DMS79 (cell line): ENCODE measurements at places on chromosomes 13 and 19.

GRCh38 chr19:40144947-40145748, 46.1 kb upstream of the MAP3K10 start:
- no peak for DNase-seq

- no peak for DNase-seq
These were observed 309.9 kb upstream of the SLITRK1 start for GRCh38 chr13:84192125-84192524.

DNA sequence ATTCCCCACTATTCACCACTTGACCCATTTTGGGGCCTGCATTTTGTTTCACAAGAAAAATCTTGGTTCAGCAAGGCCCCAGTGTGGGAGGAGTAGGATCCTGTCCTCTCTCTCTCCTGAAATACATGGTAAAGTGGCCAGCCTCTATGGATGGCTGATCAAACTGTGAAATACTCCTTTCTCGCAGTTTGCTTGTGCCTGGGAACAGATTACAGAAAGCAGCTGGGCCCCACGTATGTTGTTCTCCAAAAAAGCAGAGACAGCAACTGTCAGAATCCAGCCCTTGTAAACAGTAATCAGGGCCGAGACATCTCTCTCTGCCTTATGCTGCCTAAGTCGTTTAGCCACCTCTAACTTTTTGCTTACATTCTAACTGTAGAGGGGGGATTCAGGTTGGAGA, 61.0 kb upstream of the RAP2A start:
- DNase-seq, result no peak

DNA sequence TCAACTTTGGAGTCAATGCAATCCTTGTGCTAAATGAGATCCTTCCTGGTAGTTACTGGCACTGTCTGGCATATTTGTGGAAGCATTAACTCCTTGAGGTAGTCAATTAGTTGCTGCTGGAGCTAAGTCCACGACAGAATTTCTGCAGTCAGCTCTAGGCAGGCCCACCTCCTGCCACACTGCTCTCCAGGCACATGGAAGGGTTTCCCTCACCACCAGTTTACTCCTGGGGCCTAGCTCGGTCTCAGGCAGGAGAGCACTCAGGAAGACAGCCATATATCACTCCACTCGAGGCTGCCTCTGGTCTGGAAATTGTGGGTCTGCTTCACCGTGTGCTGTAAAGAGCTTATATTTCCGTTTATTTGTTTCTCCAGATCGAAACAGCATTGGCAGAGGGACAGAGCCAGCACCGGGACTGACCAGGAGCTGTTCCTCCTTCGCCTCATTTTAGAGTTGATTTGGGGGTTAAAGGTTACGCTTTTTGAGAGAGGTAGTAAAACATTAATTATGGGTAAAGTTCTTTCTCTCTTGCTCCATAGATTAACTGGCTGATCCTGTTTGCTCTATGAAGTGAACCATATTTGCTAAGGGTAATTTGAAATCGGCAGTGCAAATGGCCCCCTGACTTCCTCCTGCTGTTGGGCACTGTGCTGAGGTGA, 20.6 kb upstream of the GTF3A start:
- no peak for DNase-seq

GRCh38 chr13:30587739-30588138, 30.0 kb upstream of the USPL1 start:
- DNase-seq, result no peak

GRCh38 chr19:32176591-32176990, 168.8 kb upstream of the ZNF507 start:
- no peak for DNase-seq

DNA sequence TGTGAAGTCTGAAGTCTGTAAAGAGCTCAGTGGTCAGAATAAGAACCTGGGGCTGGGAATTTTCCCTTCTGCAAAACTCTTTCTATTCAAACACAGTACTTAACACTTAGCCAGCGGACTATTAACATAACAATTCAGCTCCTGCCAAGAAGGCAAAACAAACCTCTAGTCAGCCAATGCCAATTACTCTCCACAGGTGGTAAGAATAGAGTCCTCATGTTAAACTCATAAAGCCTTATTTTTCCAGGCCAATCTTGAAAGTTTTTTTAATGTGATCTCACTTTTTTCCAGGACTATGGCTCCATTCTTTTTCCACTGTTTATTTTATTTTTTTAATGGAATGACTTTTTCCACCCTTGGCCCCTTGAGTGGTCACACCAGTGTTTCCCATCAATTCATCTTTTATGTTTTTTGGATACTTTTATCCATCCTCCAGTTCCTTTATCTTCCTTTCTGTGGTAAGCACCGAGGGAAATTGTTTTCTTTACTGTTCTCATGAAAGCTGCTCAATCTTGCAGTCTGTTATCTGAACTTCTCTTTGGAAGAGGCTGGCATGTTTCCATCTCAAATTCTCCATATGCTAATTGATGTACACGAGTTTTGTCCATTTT, 217.3 kb downstream of the LHFPL6 start:
- peak; percentile 43 for DNase-seq

GRCh38 chr19:50565984-50566903, 2.0 kb downstream of the LRRC4B start:
- no peak for DNase-seq

DNA sequence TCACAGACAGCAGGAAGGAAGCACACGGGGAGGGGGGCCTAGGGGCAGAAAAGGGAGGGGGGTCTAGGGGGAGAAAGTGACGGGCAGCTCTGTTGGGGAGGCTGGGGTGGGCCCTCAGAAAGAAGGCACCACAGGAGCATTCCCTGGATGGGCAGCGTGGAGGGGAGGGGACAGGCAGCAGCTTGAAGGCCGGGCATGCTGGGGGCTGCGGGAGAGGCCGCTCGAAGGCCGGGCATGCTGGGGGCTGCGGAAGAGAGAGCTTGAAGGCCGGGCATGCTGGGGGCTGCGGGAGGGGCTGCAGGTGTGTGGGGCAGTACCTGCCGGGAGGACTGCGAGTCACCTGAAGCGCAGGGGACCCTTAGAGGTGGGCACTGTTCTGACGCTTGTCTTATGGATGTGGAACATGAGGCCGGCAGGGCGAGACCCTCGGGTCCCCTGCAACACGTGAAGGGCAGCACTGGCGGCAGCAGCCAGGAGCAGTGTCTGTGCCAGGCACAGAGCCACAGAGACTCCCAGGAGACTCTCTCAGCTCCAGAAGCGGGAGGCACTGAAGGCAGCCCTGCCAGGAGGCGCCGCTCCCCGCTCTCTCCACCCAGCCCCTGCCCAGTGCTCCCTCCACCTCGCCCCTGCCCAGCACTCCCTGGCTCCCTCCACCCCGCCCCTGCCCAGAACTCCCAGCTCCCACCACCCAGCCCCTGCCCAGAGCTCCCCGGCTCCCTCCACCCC, 13.3 kb downstream of the ZNF787 start:
- DNase-seq, result no peak

DNA sequence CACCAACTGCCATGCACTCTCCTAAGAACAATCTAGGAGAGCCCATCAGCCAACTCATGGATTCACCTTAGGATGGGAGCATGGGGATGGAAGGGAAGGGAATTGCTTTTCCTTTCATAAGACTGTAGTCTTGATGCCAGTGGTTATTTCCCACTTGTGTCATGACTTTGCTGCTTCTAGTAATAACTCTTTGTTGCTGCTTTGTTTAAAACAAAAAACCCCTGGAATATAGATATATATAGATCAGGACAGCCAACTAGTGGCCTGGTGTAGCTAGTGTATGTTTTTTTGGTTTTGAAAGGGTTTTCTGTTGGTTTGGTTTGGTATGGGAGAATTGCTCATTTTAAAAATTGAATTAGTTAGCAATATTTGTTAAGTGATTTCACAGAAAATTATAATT, 39.3 kb upstream of the KCTD4 start:
- no peak for DNase-seq

DNA sequence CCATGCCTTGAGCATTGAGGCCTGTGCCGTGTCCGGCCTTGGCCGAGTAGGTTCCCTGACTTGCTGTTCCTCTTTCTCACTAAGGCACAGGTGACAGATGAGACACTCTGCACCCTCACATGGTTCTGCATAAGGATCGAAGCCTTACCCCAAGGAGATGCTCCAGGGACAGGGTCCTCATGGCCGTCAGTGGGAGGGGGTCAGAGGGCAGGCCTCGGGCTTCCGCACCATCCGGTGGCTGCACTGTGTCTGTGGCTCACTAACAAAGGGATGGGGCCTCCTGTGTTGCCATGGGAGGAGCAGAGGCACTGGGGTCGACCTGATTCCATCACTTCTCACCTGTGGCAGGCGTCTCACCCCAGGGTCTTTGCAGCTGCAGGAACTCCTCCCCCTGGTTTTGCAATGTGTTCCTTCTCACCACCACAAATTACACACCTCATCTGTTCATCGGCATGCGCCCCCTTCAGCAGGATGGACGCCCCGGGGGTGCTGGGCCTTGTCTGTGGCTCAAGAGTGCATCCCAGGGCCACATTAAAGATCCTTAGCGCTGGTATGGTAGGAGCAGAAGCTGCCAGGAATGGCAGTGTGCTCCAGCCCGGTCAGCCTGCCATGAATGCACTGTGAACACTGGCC, 113.3 kb upstream of the SOX1 start:
- DNase-seq, result no peak

- no peak for DNase-seq
These were observed 7.3 kb downstream of the C19orf53 start for GRCh38 chr19:13781547-13781946.

DNA sequence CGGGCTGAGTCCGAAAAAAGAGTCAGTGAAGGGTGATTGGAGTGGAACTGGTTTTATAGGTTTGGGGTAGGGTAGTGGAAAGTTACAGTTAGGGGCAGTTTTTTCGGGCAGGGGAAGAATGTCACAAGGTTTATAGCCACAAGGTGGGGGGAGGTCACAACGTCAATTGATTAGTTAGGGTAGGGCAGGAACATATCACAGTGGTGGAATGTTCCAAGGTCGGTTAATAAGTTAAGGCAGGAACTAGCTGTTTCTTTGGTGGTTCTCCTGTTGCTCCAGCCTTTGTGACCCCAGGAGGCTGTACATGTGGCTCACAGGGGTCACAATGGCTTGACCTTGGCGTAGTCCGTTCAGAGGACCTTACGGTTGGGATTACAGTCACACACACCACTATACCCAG, 20.3 kb downstream of the RDH8 start:
- DNase-seq, result no peak

GRCh38 chr19:15323496-15324235, 8.7 kb downstream of the BRD4 start:
- no peak for DNase-seq

DNA sequence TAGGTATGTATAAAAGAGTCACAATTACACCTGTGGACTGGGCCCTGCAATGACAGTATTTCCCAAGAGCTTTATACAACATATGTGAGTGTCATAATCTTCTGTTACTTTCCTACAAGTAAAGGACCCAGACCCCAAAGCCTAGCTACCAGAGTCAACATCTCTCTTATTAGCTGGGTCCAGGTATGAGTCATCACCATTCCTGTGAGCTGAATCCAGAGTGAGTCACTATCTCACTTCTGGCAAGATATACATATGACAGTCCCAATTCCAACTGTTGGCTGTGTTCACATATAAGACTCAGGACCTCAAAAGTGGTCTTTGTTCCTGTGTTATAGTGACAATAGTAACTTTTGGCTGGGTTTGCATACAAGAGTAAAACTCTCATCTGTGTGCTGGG, 46.7 kb downstream of the ZNF729 start:
- no peak for DNase-seq

GRCh38 chr19:6616011-6616410, 25.1 kb upstream of the CD70 start:
- no peak for DNase-seq

DNA sequence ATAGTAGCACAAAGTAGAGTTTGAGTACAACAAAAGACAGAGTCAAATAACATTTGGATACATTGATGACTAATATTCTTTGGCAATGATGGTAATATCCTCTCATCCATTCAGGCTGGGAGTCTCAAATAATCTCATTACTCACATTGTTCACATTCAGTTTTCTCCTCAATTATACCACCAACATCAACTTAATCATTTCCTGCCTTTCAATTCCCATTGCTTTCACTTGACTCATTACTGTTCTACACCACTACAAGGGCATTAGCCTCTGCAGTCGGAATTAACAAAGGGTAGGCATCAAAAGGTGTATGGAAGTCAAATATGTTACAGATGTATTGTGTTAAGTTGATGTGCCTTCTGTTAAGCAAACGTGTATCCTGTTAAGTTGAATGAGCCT, 518.4 kb upstream of the SLITRK1 start:
- no peak for DNase-seq

- no peak for DNase-seq
These were observed 1.1 kb downstream of the CNOT3 start for GRCh38 chr19:54138489-54139256.

DNA sequence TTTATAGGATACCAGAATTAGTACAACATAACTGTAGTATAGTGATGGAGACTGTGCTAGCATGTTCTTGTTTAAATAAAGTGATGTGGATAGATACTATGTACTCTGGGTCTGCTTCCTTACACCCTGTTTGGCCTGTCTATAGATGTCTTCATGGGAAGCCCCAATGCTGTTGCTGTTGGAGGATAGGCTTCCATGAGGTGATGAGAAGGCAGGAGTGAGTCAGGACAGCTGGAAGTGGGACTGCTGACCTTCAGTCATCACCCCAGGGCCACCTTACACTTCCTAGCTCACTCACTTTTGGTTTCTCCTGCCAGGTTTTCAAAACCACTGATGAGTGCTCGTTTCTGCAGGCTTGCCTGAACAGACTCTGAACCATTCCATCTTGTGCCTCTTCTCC, 4.2 kb downstream of the KCTD4 start:
- no peak for DNase-seq

GRCh38 chr13:25034173-25034572, 61.8 kb upstream of the PABPC3 start:
- DNase-seq, result no peak

- no peak for DNase-seq
These were observed 6.2 kb downstream of the ABCC4 start for GRCh38 chr13:95295026-95295425.

DNA sequence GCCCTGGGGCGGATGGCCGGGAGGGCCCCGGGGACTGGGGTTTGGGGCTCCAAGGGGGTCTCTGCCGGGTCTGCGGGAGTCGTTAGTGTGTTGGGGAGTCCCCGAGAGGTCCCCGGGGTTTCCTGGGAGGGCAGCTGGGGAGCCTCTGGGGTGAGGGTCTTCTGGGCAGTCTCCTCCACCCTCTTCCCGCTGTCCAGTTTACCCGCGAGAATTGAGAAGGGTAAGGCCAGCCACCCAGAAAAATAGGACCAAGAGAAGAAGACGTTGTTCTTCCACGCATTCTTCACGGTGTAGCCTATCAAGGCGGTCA, 1.0 kb upstream of the ETFB start:
- no peak for DNase-seq

DNA sequence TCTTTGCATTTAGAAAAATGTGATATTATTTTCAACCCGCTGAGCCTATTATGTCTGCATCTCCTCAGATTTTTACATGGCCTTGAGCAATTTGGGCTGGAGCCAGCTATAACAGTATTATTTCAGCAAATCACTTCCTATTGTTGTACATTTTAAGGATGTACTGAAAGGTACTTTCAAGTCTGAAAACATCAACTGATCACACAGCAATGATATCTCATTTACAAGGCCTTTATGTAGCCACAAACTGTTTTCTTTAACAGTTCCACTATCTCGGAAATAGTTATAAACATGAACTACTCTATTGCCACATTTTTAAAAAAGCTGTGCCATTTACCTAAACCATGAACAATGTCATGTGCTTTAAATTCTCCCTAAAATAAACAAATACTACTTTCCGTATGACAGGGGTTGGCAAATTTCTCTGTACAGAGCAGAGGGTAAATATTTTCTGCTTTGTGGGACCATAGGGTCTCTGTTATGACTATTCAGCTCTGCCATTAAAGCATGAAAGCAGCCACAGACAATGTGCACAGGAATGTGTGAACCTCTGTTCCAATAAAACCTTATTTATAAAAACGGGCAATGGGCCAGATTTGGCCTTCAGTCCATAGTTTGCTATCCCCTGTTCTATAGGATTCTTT, 560.4 kb downstream of the GPC6 start:
- no peak for DNase-seq
